ENCODE measurements at places on chromosomes 1 and 21.
A peak's percentile ranks its signal among the peaks of the same experiment; 100 is the strongest.

GRCh38 chr1:160971618-160972056 lies 17.0 kb upstream of the ITLN2 start:
- no peak for DNase-seq

GRCh38 chr1:206719169-206719839 lies 34.6 kb downstream of the MAPKAPK2 start:
- no peak for DNase-seq

- DNase-seq, result no peak
Observed at GRCh38 chr1:216194721-216195120, 228.5 kb downstream of the USH2A start.

DNA sequence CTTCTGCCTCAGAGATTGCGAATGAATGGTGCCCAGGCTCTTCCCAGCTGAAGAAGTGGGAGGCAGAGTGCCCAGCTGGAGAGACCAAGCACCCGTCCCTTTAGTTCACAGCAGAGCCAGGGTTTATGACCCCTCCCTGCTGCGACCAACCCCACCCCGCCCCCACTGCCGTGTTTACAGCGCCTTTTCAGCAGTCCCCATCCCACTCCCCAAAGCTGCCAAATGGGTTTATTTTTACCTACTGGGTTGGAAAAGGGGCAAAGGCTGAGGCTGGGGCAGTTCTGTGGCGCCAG lies 23.6 kb downstream of the DYRK3 start:
- DNase-seq, result no peak

DNA sequence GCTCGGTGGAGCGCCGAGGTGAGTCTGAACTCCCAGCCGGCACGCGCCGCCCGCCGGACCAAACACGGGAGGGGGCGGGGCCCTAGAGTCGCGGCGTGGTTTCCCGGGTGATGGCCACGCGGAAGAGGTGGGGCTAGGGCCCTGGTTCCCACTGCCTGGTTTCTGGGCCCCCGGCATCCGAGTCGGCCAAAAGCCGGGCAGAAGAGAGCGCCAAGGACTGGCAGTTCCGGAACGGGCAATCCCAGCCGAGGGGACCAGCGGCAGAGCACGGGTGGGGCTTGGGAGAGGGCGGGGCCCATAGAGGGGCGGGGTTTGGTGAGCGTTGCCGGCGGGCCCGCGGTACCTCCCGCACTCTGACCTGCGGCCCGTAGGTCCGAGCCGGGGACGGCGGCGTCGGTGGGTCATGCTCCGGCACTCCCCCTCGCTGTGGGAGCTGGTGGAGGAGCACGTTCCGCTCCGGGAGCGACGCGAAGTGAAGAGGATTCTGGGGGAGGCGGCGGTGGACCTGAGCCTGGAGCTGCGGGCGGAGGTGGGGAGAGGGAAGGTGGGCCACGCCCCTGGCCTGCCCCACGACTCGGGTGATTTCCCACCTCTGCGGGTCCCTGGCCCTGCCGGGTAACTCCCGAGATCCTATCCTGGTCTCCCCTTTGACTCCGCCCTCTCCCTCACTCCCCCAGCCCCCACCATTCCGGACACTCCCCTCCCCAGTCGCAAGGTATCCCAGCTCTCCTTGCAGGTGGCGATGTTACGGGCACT lies at the start of gene CCDC24:
TSS of gene CCDC24 (plus strand) at position 124 of the 756 bp plus-strand sequence. CDS start at position 404, 280 bp downstream.
- peak; percentile 69 for DNase-seq

DNA sequence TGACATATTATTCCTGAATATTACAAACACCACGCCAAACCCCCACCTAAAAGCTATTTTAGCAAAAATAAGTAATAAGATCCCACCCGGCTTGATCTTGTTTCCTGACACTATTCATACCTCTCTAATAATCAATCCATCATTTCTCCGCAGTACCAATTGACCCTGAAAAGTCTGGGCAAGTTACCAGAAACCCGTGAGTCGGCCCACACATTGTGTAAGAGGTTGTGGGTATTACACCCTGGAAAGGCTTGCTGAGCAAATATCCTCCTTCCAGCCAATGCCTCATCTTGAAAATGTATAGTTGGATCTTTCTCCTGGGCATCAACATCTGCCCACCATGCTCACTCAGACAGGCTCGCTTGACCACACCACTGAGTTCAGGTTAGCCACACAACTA lies 451.0 kb downstream of the TTLL7 start:
- DNase-seq, result no peak

DNA sequence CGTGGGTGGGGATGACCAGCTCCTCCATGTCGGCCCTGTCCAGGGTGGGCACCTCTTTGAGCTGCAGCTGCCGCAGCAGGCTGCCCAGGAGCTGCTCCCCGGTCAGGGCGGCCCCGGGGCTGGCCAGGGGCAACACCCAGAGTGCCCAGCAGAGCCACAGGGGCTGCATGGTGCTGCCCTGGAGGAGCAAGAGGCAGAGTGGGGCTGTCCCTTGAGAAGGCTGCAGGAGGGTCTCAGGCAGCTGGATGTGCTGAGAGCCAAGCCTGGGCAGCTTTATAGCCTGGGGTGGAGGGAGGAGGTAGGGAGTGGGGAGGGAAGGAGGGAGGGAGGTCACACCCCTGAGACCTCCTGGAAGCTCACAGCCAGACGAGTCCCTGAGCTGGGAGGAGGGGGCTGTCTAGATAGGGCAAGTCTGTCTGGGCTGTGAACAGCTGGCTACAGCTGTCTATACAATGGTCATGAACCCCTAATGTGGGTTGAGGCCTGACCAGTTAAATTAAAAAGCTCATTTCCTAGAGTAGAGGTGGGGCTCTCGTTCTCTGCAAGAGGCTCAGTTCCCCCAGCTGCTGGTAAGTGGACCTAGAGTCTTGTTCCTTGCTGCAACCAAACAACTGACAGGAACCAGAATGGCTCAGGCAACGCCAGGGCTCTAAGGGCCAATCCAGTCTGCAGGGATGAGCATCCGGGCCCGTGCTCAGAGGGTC lies at the start of gene LEFTY1:
TSS of gene LEFTY1 (minus strand) at position 249 of the 704 bp plus-strand sequence. CDS start at position 169, 80 bp downstream.
- DNase-seq, result no peak

DNA sequence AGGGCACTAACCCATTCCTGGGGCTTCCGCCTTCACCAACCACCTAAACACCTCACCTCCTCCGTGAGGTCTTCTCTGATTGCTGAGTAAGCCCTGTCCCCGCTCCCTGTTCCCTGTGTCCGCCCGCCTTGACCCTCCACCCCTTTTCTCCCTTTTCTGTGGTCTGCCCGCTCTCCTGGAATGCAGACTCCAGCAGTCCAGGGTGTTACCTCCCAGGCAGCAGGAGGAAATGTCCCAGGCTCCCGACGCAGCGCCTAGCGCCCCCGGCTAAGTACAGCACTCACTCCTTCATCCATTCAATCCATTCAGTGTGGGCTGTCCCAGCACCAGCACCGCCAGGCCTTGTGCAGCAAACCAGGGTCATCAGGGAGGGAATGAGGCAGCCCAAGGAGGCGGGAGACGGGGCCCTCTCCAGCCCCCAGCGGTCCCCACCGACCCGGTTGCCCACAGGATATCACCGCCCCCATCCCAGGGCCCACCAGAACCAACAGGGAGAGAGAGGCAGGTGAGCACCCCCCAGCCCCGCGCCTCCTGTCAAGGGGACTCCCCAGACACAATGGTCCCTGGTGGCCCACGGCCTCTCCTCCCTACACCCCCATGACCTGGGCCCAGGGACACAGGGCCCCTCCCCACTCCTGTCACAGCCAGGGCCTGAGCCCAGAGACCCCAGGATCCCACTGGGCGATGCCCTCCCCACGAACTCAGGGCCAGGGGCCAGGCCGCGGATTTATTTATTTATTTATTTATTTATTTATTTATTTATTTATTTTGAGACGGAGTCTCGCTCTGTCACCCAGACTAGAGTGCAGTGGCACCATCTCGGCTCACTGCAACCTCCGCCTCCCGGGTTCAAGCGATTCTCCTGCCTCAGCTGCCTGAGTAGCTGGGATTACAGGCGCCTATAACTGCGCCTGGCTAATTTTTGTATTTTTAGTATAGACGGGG lies 10.2 kb downstream of the TNFRSF14 start:
- no peak for DNase-seq

DNA sequence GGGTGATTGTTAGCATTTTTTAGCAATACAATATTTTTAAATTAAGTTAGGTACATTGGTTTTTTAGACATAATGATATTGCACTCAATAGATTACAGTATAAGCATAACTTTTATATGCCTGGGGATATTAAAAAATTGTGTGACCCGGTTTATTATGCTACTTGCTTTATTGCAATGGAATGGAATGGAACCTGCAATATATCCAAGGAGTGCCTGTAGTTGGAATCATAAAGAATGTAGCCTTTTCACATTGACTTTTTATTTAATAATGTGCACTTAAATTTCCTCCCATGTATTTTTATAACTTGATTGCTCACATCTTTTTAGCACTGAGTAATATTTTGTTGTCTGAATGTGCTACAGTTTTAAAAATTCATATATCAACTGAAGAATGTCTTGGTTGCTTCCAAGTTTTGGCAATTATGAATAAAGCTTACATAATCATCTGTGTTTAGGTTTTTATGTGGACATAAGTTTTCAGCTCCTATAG lies 49.2 kb downstream of the CAMSAP2 start:
- DNase-seq, result no peak

DNA sequence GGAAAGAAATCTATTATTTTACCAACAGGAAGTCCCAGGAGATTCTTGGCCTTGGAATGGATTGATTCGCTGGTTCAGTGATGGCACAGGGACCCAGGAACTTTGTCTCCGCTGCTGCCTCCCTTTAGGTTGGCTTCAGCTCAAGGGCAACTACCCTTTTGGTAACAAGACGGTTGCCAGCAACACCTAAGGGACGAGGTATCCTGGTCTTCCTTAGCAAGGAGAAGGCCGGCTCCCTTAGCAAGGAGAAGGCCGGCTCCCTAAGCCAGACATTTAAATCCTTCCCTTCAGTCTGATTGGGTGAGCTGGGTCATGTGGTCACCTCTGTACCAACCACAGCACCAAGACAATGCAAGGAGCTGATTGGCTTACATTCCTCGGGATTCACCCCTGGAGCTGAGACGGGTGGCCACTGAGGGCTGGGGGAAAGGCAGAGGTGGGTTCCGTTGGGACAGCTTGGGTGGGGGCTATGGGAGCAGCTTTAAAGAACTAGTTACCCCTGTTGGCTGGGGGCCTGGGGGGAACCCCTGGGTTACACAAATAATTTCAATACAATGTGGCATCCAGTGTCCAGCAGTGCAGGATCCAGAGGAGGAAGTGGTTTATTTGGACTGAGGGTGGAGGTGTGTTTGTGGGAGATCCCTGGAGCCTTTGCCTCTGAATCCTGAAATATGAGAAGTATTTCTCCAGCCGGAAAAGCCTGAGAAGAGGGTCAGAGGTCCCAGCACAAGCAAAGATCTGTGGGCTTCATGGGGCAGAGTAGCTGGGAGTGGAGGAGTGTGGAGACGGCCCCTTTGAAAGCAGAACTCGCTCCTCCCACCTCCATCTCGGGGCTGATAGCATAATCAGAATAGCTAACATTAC lies 20.7 kb upstream of the CLIC4 start:
- peak; percentile 20 for DNase-seq

Measured in nucleus accumbens (tissue), 56 donors.